ENCODE measurements at places on chromosomes 13 and 19. TPM values are rescaled to one million over a fixed set of nuclear protein-coding genes. Genes with fewer than 3 reads are reported as not detected.

Gene OR7C1
- polyA plus RNA-seq = not detected

Gene CEACAM1
- polyA plus RNA-seq = not detected

Gene ZNF471
- 4.4 TPM for polyA plus RNA-seq

Gene CDX2
- polyA plus RNA-seq = not detected

Gene MTMR6
- 25.7 TPM for polyA plus RNA-seq

Gene ZNF525
- 1.6 TPM for polyA plus RNA-seq

Gene RNF113B
- polyA plus RNA-seq = not detected

Gene TBC1D17
- polyA plus RNA-seq = 15.6 TPM

Gene CASP14
- polyA plus RNA-seq = not detected

Gene CAMSAP3
- polyA plus RNA-seq = not detected

Gene CLEC4G
- polyA plus RNA-seq = not detected

Gene COX7A1
- 15.0 TPM for polyA plus RNA-seq

Gene NOVA2
- not detected for polyA plus RNA-seq

Gene ZNF491
- polyA plus RNA-seq = 2.1 TPM

Gene CEACAM20
- not detected for polyA plus RNA-seq

Gene BAX
- polyA plus RNA-seq = 110 TPM

Gene CA11
- 3.7 TPM for polyA plus RNA-seq

Gene APOC4
- not detected for polyA plus RNA-seq

Gene TLE2
- 0.82 TPM for polyA plus RNA-seq

Gene VSTM1
- not detected for polyA plus RNA-seq

Gene ZNF681
- 0.36 TPM for polyA plus RNA-seq

Gene CGB7
- 0.42 TPM for polyA plus RNA-seq

Gene CEACAM4
- not detected for polyA plus RNA-seq

Gene MCEMP1
- polyA plus RNA-seq = not detected

Gene MISP3
- polyA plus RNA-seq = 0.56 TPM

Gene LYPD5
- polyA plus RNA-seq = 0.66 TPM

Gene CBY2
- not detected for polyA plus RNA-seq

Gene KLC3
- polyA plus RNA-seq = not detected

Gene LRRC63
- not detected for polyA plus RNA-seq

Gene ERFL
- polyA plus RNA-seq = not detected

Gene ZNF492
- 0.14 TPM for polyA plus RNA-seq
